ENCODE measurements at places on chromosomes 1 and 21.

GRCh38 chr1:107867422-107867821, 97.6 kb downstream of the VAV3 start:
- DNase-seq: no peak

DNA sequence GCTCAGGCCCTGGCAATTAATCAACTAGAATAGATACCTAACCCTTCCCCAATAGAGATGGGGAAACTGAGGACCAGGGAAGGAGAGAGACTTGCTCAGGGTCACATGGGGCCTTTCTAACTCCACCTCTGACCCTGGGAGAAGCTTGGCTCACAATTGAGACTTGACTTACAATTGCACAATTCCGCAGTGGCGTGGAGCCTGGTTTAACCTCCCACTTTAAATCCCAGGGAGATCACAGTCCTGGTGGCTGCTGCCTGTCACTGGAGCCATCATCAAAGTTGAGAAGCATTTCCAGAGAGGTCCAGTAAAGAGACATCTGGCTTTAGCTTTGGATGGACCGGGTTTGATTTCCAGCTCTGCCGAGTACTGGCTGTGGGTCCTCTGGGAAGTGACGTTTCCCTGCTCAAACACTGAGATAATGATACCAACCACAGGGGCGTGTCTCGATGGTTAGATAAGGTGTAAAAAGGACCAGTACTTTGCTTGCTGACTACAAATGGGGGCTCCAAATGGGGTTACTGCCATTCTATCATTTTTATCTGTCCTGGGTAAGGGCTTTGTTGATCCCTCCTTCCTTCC, 39.3 kb downstream of the TRIM62 start:
- DNase-seq: no peak

- DNase-seq: no peak
These were observed 7.2 kb downstream of the ARF1 start for GRCh38 chr1:228089519-228090380.

DNA sequence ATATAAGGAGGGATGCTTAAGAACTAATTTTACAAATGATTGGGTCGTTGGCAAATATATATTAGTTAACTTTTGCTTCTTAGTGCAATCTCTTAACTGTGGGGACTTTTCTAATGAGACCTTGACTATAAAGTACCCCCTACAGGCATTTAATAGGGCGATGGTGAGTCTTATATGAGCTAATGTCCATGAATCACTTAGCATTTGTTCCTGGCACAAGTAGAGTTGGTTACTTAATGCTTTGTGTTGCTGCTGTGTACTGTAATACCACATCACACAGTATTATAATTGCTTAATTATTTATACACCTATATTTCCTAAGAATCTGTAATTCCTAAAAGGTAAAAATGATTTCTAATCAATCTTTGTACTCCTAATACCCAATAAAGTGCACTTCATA, 25.3 kb upstream of the TMCO1 start:
- no peak for DNase-seq

- no peak for DNase-seq
These were observed 2.1 kb downstream of the RPS6KA1 start for GRCh38 chr1:26531651-26532131.

DNA sequence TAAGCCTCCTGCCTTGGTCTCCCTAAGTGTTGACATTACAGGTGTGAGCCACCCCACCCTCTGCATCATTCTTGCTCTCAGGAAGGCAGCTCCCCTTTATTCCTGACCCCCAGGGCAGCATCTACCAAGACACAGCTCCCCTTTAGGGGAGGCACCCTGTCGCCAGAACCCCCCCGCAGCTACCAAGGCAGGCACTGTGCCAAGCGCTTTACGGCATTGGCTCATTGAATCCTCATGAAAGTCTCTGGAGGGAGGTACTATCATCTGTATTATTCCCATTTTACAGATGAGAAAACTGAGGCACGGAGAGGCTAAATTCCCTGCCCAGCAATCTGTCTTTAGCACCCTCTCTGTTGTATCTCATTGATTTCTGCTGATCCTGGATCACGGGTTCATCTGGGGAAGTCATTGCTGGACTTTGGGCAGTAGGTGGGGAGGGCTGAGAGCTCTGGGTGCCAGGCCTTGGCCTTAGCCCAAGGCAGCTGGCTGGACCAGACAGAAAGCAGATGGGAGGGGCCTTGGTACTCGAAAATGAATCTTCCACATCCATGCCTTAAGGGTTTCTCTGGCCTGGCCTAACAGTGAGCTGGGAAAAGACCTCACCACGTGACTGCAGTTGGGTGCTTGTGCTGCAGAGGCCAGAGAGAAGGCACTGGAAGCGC, 5.9 kb downstream of the PLOD1 start:
- no peak for DNase-seq
